ENCODE measurements at places on chromosomes 6 and 20. TPM values are rescaled to one million over a fixed set of nuclear protein-coding genes. Genes with fewer than 3 reads are reported as not detected.

MACROD2 gene
- total RNA-seq, result 0.66 TPM

DNAAF9 gene
- 19.1 TPM for total RNA-seq

ULBP3 gene
- 19.4 TPM for total RNA-seq

HLA-A gene
- 166 TPM for total RNA-seq

AIF1 gene
- total RNA-seq, result not detected

SUMO4 gene
- total RNA-seq, result 5.5 TPM

GNRH2 gene
- total RNA-seq, result 0.65 TPM

SAMD5 gene
- 3.6 TPM for total RNA-seq

ADAM33 gene
- total RNA-seq, result not detected

KHDC1L gene
- total RNA-seq, result not detected

PI16 gene
- total RNA-seq, result not detected

CNR1 gene
- 0.07 TPM for total RNA-seq

MUC21 gene
- total RNA-seq, result not detected

NKX2-4 gene
- total RNA-seq, result not detected

ENTPD6 gene
- total RNA-seq, result 54.7 TPM

MSH5 gene
- 30.9 TPM for total RNA-seq

CALHM4 gene
- total RNA-seq, result 0.22 TPM

CFAP206 gene
- 0.53 TPM for total RNA-seq

DPPA5 gene
- total RNA-seq, result not detected

CRISP2 gene
- total RNA-seq, result not detected

MOCS1 gene
- total RNA-seq, result 10.5 TPM

MCHR2 gene
- not detected for total RNA-seq

PGC gene
- not detected for total RNA-seq

ISM1 gene
- not detected for total RNA-seq

CGA gene
- not detected for total RNA-seq

DCDC2 gene
- not detected for total RNA-seq

TBX18 gene
- total RNA-seq, result 41.4 TPM

NOTCH4 gene
- 32.6 TPM for total RNA-seq

CAGE1 gene
- under 0.01 TPM for total RNA-seq

LGSN gene
- total RNA-seq, result under 0.01 TPM

HLA-DRB1 gene
- 0.93 TPM for total RNA-seq

TRIM10 gene
- not detected for total RNA-seq

ZSCAN26 gene
- 15.0 TPM for total RNA-seq

SRXN1 gene
- total RNA-seq, result 38.2 TPM
